GM12878 (cell line): ENCODE measurements at places on chromosomes 11 and 22.

DNA sequence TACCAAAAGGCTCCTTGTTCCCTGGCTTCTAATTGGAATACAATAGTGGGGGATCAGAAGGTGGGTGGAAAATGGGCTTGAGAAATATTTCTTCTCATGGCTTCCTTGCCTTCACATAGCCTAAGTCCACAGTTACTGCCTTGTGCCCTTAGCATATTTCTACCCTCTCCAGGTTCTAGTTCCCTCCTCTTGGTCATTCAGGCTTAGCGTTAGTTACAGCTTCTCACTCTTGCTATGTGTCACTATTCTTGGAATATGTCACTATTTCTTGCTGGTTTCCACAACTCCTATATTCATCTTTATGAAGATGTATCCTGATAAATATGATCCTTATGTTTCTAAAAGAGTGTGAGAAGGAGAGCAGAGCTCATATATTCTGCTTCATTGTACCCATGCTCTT, 2.5 kb downstream of the OR2D2 start:
- no peak for DNase-seq

DNA sequence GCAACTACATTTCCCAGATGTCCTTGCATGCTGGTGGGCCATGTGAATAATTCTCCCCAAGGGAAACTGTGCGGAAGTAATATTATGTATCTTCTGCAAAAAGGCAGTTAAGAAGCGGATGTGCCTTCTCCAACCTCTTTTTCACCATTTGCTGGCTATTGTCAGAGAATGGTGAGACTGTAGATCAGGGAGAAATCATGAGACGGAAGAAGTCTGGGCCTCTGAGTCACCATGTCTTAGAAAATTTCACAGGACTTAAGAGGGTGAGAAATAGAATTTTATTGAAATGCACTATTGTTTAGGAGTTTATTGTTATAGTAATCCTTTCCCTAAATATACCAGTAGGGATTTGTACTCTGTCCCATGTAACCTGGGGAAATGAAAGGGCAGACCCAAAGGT, 298.7 kb upstream of the ZC3H12C start:
- no peak for DNase-seq

DNA sequence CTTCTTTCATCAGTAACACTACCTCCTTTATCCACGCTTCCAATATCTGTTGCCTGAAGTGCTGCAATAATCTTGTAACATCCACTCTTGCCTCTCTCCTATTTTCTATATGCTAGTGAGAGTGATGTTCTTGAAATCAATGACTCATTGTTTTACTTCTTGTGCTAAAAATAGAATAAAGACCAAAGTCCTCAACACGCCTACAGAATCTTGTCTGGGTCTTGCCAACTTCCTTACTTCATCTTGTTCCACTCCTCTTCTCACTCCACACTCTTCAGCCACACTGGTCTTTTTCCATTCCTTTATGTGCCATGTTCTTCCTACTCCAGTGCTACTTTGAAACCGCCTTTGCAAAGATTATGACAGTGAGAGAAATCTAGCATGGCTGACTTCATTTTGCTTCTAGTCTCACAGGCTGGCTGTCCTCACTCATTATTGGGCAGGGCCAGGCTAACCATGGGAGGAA, 136.4 kb downstream of the CCDC81 start:
- peak; percentile 27 for DNase-seq

GRCh38 chr11:125950696-125951651, 5.1 kb downstream of the VSIG10L2 start:
- no peak for DNase-seq

- peak; percentile 30 for DNase-seq
These were observed 1165.7 kb downstream of the LRRC4C start for GRCh38 chr11:40293655-40294348.
